ENCODE measurements at places on chromosomes 7 and 10.

- DNase-seq = peak; percentile 45
Measured at GRCh38 chr7:105691680-105692564, 110.6 kb upstream of the EFCAB10 start.

DNA sequence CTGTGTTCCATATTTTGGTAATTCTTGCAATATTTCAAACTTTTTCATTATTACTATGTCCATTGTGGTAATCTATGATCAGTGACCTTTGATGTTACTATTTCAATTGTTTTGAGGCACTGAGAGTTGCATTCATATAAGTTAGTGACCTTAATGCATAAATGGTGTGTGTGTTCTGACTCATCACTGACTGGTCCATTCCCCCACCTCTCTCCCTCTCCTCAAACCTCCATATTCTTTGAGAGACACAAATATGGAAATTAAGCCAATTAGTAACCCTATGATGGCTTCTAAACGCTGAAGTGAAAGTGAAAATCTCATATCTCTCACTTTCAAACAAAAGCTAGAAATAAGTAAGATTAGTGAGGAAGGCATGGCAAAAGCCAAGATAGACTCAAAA is 739.6 kb downstream of the CCSER2 start:
- no peak for DNase-seq

GRCh38 chr7:5584821-5585220 is 161.2 kb upstream of the TNRC18 start:
- no peak for DNase-seq

GRCh38 chr7:82078807-82079206 is 309.0 kb upstream of the HGF start:
- no peak for DNase-seq

GRCh38 chr7:156545979-156546378 is 94.6 kb upstream of the RNF32 start:
- no peak for DNase-seq

GRCh38 chr10:88131511-88132139 is 268.2 kb downstream of the PTEN start:
- DNase-seq = no peak

- DNase-seq = no peak
Measured at GRCh38 chr7:70353946-70354335, 755.7 kb downstream of the AUTS2 start.

- DNase-seq = no peak
Measured at GRCh38 chr10:71573562-71574518, 145.7 kb downstream of the C10orf105 start.

DNA sequence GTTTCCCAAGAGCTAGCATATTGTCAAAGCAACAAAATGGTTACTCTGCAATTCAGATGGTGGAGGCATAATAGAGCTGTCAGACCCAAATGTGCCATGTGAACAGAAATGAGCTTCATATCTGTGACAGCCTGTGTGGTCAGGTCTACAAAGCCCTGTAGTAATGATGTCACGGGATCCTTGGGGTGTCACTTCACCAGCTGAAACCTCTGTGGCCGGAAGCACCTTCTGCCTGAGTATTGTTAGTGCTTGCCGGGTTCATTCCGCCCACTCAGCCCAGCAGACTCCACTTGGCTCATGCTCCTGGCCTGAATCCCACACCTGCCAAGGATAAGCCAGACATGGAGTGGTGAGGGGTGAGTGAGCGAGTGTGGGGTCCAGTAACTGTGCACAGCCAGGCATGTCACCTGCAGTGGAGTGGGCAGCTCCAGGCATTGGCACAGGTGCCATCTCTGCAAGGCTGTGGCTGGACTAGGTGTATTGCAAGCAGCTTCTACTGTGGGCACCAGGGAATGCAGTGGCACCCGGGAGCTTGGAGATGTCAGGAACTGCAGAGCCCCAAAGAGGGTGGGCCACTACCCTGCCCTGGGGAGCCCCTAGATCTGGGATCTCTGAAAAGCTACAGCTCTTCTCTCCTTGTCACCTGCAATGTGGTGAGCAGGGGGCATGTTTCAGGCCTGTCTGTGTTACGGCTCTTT is 341.9 kb upstream of the CHRM2 start:
- DNase-seq = no peak

- DNase-seq = no peak
Measured at GRCh38 chr10:1360558-1361164, 304.5 kb downstream of the WDR37 start.

DNA sequence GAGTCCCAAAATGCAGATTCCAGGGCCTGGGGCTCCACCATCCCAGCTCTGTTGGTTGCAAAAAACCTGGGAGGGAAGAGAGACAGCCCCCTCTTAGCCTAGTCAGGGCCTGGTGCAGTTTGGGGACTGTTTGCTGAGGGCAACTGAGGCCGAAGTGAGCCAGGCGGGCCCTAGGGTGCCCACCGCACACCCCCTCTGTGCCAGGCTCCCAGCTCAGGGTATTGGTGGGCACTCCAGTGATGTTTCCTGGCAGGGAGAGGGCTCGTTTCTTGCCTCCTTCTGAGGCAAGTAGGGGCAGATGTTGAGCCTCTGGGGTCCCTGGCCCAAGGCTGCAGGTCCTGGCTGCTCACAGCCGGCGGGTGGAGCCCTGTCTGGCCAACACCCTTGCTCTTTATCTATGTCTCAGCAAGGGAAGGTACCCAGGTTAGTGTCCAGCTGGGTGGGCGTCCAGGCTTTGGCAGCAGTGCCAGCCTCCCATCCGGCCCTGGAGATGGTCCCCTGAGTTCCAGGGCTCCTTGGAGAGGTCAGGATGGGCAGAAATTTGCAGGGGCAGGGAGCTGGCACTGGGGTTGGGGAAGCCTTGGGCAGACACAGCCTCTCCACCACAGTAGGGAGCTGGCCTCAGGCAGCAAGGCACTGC is 37.8 kb downstream of the KCTD7 start:
- DNase-seq = no peak

DNA sequence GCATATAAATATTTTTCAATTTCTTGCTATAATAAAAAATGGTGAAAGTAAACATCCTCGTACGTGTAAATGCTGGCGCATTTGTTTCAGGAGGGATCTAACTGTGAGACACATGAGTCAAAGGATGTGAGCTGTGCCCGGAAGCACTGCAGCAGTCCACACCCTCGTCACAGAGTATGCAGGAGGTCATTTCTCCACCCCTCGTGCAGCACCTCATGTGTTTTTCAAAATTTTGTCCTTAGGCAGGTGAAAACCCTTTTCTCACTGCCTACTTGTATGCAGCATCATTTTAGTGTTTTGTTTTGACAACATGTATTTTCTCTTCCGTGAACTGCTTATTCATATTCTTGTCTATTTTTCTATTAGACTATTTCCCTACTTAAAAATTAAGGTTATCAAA is 162.7 kb downstream of the AVL9 start:
- no peak for DNase-seq

DNA sequence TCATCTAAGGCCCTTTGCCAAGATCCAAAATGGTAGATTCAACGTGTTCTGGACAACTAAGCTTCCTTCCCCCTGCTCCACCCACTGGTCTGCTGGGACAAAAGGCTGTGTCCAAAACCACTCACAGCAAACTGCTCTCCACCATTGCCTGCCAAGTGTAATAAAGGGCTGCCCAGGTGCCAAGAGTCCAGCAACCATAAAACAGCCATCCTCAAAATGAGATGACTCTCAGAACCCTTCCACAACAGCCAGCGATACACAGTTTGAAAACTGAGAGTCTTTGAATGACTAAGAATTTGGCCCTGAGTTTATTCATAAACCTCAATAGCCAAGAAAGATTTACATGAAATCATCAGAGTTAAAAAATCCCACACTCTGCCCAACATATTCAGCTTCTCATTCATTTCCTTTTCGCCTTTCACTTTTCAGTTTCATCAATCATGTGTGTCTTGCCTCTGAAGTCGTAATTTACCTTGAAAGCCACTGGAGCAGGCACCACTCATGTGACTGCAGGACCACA is 658.1 kb upstream of the MGMT start:
- no peak for DNase-seq

DNA sequence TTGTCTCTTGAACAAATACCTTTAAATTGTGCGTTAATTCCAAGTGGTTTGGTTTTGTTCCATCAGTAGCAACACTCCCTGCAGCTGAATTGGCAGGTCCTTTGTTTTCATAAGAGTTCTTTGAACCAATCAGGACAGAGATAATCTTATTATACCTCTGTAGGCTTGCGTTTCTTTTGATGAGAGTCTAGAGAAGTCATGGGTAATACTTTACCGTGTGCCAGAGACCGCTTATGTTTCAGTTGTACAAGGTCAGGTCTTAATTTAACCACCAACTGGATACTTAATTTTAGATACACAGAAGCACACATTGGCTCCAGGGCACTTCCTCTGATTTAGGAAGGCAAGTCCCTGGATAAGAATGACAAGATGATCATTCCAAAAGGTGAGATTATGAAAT is at the start of gene ASB15:
TSS of gene ASB15 (plus strand) at position 292 of the 400 bp plus-strand sequence. CDS start 12,682 bp downstream, outside the sequence.
- DNase-seq = no peak

DNA sequence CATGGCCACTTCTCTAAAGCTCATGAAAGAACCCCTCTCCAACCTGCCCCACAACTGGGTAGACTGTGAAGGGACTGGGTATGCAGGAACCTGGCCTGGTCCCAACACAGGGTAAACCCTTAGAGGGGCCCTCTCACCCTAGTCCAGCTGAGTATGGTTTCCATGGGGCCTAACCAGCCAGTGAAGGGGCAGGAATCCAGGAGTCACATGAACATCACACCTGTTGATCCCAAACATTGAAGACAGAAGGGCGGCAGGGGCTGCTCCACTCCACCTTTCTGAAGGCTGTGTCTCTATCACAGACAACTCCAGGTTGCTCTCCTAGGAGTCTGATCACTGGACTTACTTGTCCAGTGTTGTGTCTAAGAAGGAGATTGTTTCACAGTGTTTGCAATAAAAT is 30.8 kb downstream of the GRID1 start:
- no peak for DNase-seq

DNA sequence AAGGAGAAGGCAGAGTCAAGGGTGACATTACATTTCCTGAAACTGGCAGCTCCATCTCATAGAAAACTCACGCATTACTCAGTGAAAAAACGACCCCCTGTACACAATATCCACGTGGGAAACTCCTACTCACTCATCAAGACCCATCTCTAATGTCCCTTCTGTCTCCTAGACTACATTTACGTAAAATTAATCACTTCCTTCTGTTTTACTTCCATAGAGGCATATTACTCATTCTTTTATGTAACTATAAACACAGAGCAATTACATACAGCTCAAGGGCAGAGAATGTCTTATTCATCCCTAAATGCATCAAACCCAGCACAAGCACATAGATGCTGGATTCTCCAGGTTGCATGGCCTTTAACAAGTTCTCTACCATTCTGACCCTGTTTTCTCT is 281.8 kb downstream of the KCNMA1 start:
- no peak for DNase-seq

DNA sequence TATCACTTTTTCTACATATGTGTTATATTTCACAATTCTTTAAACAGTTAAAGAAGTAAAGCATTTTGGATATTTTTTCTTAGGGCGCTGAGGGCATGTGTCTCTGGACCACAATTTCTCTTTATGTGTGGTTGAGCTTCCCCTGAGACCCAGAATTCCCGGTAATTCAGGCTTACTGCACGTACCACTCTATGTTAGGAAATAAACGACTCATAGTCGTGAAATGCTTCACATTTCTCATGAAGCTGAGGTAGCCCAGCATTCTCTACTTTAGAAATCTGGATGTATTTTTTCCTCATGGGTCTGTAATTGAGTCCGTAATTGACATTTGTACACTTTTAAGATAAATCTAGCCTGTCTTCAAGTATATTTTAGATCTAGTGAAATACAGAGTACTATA is 170.6 kb downstream of the FZD1 start:
- no peak for DNase-seq

- no peak for DNase-seq
Measured at GRCh38 chr7:103719070-103719469, 270.4 kb downstream of the RELN start.

GRCh38 chr7:4650433-4651047 is 31.6 kb upstream of the FOXK1 start:
- DNase-seq = no peak

- DNase-seq = no peak
Measured at GRCh38 chr7:5692112-5692844, 89.2 kb downstream of the RNF216 start.

DNA sequence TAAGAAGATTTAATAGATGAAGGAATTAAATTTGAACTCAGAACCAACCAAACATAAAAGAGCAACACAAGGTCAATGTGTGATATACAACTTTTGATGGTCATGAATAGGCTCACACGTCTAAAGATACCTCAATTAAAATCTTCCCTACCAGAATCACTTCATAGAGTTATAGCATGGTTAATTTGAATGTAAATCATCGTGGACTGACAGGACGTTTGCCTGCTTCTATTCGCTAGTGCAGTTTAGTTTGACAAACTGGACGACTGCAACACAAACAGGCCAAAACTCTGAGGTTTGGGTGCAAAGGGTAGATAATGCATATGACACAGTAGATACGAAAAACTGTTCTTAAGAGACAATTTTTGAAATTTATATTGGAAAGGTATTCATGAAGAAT is 32.5 kb upstream of the CNTNAP2 start:
- no peak for DNase-seq

- DNase-seq = no peak
Measured at GRCh38 chr10:53744746-53745145, 972.2 kb upstream of the MBL2 start.

GRCh38 chr10:117980755-117981702 is 65.7 kb downstream of the RAB11FIP2 start:
- DNase-seq = no peak

DNA sequence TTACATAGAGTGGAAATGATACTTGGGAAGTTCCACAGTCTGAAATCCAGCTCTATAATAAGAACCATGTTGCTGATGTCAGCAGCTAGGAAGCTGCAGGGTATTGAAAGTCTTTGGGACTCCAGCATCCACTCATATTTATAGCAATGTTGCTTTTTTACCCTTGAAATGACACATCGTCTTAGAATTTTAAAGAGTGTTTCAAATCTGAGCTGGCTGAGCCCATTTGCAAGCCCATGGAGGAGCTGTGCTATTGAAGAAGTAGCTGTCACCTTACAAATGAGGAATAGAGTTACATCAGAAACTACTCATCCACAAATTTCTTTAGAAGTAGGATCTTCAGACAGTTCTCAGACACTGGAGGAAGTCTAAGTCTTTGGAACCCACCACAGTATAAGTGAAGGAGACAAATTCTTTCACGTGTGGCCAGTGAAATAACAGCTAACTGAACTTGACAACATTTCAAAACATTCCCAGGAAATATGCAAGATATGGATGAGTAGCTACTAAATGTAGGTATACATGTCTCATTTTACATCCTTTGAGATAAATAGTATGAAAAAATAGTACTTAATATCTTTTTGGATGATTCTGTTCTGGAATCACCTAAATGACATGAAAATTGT is 203.6 kb downstream of the ZNF365 start:
- DNase-seq = no peak

GRCh38 chr7:18354108-18355085 is 141.2 kb upstream of the HDAC9 start:
- DNase-seq = no peak

DNA sequence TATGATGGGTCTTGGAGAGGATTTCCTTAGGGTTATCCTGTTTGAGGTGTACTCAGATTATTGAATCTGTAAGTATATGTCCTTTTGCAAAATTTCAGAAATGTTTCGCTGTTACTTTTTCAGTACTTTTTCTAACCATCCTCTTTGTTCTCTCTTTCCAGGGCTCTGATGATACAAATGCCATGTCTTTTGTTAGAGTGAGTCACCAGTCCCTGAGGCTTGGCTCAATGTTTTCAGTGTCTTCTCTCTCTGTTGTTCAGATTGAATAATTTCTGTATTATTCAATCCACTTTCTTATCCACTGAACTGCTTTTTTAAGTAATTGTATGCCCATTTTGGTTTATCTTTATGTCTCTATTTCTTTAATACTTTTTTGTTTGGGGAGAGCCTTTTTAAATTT is 449.4 kb downstream of the TNS3 start:
- DNase-seq = no peak

All from naive thymus-derived CD4-positive, alpha-beta T cell (primary cell).